Skin of body (tissue), 3 donors: ENCODE measurements at places on chromosomes 1 and 21.

DNA sequence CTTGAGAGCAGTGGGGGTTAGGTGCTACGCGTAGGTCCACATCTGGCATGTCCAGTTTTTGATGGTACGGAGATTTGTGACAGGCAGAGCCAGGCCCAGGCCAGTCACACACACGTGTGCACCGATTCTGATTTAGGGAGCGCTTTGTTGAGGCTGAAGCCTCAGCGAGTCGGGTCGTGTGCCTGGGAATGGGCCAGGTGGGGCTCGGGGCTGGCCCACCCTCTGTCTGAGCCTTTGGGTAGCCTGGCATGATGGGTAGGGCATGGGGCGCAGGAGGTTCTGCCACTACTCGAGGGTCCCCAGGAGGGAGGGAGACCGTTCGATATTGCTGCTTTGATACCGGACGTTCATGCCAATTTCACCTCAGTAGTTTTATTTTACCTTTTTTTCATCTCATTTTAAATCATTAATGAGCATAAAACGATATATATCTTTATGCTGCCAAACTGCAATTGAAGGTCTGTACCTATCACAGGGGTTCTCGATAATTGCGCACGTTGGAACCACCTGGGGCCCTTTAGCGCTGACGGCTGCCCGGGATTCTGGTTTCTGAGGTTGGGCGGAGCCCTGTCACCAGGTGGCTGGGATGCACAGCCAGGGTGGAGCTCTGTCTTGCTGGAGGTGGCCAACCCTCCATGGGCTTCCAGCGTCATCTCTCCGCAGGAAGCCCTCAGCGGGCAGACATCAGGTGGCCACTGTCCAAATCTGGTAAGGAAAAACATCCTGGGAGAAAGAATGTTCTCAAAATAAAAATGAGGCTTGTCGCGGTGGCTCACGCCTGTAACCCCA, 71.9 kb downstream of the SCCPDH start:
- DNase-seq: no peak

DNA sequence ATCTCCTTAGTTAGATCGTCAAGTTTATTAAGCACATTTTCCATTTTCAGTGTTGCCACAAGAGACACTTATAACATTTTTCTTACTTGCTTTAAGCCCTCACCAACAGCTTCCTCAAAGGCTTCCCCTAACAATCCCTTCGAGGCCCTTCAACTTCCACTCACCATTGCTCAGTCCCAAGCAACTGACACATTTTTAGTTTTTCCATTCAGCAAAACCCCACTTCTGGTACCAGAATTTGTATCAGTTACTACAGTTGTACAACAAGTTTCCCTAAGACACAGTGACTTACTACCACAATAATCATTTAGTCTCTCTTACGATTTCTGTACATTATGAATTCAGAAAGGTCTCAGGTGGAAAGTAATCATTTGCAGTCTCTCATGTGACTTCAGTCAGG, 276.8 kb upstream of the PKN2 start:
- DNase-seq: no peak

DNA sequence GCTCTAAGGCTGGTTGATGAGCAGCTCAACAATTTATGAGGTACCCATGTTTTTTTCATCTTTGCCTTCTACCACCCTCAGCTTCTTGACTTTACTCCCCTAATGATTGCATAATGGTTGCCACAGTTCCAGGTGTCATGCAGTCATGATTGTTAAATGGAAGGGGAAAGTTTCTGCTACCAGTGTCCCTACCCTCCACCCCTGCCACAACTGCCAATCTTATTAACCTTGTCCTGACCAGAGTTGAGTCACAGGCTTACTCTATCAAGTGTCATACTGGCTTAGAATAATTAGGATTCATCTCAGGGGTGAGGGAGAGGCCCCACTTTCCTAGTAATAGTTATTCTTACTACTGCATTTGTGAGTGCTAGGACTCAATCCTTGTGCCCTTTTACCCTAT, 7.9 kb upstream of the FUBP1 start:
- DNase-seq: no peak

GRCh38 chr21:20040768-20041167, 957.4 kb upstream of the NCAM2 start:
- no peak for DNase-seq

GRCh38 chr1:97745912-97746311, 174.9 kb downstream of the DPYD start:
- no peak for DNase-seq

GRCh38 chr1:238789916-238790667, 596.3 kb upstream of the CHRM3 start:
- no peak for DNase-seq

GRCh38 chr1:206782448-206782847, 10.2 kb upstream of the IL10 start:
- no peak for DNase-seq

DNA sequence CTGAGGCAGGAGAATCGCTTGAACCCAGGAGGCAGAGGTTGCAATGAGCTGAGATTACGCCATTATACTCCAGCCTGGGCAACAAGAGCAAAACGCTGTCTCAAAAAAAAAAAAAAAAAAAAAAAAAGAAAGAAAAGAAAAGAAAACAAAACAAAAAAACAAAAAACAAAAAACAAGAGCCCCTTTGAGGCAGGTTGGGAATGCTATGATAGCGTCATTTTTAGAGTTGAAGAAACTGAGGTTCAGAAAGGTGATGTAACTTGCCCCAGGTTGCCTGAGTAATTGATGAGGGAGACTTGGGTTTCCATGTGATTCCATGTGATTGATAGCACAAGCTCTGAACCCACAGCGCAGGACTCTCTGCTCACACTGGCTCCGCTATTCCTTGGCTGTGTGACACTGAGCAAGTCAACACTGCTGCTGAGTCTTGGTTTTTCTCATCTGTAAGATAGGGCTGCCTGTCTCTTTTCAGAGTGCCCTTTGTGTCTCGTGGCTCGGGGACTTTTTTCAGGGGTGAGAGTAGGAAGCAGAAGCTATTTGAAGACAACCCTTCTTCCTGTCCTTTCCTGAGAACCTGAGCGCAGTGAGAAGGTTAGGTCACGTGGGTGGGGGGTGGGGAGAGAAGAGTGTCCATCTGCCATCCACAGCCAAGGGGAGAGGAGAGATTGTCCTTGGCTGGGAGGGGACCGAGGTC, 2.5 kb downstream of the CNR2 start:
- DNase-seq: no peak
